ENCODE measurements at places on chromosomes 11 and 22. TPM values are rescaled to one million over a fixed set of nuclear protein-coding genes. Genes with fewer than 3 reads are reported as not detected.

Gene APBB1
- 293 TPM for total RNA-seq

Gene ME3
- 110 TPM for total RNA-seq

Gene TIMM10
- total RNA-seq = 39.9 TPM

DNA sequence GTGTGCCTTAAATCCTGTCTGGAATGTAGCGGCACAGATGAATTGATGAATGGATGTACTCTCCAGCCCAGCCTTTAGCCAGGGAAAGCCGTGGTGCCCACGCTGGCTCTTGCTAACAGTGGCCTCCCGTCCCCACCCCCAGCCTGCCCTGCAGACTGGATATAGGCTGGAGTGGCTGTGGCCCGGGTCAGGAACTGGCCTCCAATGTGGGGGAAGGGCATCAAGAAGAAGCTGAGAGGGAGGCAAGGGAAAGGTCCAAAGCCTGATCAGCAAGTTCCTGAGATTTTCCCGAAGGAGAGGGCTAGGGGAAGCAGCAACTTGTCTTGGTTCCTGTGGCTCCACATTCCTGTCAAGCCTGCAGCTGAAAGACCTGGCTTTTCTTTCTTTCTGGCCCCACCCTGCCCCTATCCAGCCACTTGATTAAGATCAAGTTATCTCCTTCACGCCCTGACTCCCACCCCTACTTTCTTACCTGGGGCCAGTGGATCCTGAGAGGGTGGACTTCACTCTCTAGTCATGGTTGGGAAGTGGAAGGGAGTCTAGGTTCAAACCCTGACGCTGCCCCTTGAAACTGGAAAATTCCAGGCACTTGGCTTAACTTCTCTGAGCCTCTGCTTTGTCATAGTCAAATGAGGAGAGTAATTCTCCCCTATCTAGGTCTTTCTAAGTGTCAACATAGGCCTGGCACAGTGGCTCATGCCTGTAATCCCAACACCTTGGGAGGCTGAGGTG lies 11.0 kb upstream of the MICALL1 start:
- no peak for DNase-seq

- DNase-seq = no peak
Observed at GRCh38 chr11:78782725-78783124, 208.1 kb upstream of the NARS2 start.

- DNase-seq = no peak
Observed at GRCh38 chr11:81255895-81256294, 1477.8 kb downstream of the FAM181B start.

- no peak for DNase-seq
Observed at GRCh38 chr11:111878385-111878848, 548 bp downstream of the FDXACB1 start.
